ENCODE measurements at places on chromosomes 4 and X. TPM values are rescaled to one million over a fixed set of nuclear protein-coding genes. Genes with fewer than 3 reads are reported as not detected.

Gene GC
- total RNA-seq: not detected

GRCh38 chrX:143757887-143758286 lies 37.3 kb upstream of the SPANXN2 start:
- H3K4me1 ChIP-seq: no peaks in the 10 kb centered on the region
- no peaks in the 10 kb centered on the region for H3K36me3 ChIP-seq
- no peak overlapping the region for H3K27ac ChIP-seq
- H3K4me3 ChIP-seq: no peak overlapping the region
- no peaks in the 10 kb centered on the region for H3K27me3 ChIP-seq

GRCh38 chr4:72055566-72055965 lies 23.8 kb downstream of the NPFFR2 start:
- no peak for DNase-seq
- no peak overlapping the region for H3K27ac ChIP-seq
- no peaks in the 10 kb centered on the region for H3K27me3 ChIP-seq
- H3K36me3 ChIP-seq: no peaks in the 10 kb centered on the region
- H3K4me3 ChIP-seq: no peak overlapping the region

GRCh38 chr4:128787509-128788311 lies 21.8 kb upstream of the JADE1 start:
- no peaks in the 10 kb centered on the region for H3K4me1 ChIP-seq
- H3K36me3 ChIP-seq: no peaks in the 10 kb centered on the region
- H3K27ac ChIP-seq: no peak overlapping the region
- H3K27me3 ChIP-seq: no peaks in the 10 kb centered on the region
- no peak overlapping the region for H3K4me3 ChIP-seq

DNA sequence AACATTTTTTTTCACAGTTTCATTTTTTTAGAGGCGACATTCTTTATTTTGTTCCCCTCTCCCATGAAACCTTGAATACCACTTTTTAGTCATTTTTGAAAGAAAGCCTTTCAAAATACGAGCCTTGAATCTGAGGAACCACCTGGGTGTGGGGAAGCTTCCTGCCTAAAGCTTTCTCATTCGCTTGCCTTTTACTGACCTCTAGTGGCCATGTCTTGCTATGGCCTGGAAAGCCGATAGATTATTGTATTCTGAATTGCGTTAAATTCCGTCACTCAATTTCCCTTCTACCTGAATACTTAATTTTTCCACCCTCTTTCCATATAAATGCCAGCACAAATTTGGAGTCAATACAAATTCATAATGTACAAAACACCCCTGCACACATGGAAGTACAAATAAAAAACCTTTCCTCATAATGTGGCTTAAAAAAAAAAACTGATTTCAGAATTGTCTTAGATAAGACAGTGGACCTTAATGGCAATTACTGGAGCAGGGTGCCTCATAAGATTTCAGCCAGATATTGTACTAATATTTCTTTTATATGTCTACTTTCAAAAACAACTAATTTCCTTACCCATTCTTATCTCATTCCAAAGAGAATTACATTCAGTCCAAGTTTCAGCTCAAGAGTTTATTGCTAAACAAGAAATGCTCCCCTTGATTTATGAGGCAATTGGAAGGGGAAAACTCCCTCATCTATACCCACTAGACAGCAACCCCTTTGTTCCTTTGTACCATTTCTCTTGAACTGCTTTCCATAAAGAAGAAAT lies 217.9 kb downstream of the CENPC start:
- H3K27me3 ChIP-seq: no peaks in the 10 kb centered on the region
- H3K36me3 ChIP-seq: no peaks in the 10 kb centered on the region
- no peak overlapping the region for H3K4me3 ChIP-seq
- DNase-seq: peak; percentile 89
- no peak overlapping the region for H3K27ac ChIP-seq

All from Karpas-422 (cell line).